Caki2 (cell line): ENCODE measurements at places on chromosomes 3 and 15.

DNA sequence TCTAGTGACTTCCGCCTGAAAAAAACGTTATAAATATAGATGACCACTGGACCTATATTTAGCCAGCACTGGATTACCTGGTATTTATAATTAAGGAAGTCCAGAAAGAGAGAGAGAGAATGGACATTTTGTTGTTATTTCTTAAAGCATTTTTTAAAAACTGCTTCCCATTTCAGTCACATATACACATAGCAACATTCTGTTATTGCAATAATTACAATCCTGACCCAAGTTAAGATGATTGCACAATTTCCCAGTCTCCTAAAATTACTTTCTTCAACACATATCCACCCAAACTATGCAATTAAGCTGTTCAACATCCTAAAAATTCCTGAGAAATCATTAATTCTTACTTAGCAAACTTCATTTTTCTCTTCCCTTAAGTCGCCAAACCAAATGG is 37.7 kb downstream of the PCSK6 start:
- DNase-seq, result no peak

DNA sequence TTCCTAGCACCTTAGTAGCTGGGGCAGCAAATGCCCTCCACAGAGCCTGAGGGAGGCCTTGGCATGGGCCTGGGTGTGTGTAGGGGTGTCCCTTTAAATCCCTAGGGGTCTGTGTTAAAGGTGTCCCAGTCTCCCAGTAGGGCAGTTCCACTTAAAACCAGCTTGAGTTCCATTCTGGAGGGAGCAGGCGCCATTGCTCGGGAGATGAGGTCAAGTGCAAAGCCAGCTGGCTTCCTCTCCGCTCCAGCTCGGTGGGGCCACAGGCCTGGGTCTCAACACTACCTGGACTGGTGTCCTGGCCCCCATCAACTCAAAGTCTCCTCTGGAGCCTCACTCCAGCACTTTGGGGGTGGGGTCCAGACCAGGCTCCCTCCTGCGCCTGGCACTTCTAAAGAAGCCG is 25.2 kb downstream of the FEM1B start:
- no peak for DNase-seq

GRCh38 chr3:16478516-16478915 is 35.0 kb downstream of the RFTN1 start:
- DNase-seq, result peak; percentile 8

DNA sequence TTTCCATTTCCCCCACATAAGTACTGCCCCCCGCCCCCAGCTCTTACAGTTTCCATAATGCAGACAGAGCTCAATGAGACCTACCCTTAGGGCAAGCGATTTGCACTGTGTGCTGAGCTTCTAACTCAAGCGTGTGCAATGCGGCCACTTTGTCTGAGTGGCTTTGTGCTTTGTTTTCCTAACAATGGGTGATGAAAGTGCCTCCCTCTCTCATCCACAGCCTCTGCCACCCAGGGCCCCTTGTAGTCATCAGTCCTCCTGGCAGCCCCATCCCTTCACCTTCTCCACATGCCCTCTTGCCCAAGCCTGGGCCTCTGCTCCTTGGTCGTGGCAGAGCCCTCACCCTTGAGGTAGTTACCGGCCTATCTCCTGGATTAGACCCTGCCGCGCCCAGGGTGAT is 17.2 kb downstream of the DAPK2 start:
- DNase-seq, result no peak

DNA sequence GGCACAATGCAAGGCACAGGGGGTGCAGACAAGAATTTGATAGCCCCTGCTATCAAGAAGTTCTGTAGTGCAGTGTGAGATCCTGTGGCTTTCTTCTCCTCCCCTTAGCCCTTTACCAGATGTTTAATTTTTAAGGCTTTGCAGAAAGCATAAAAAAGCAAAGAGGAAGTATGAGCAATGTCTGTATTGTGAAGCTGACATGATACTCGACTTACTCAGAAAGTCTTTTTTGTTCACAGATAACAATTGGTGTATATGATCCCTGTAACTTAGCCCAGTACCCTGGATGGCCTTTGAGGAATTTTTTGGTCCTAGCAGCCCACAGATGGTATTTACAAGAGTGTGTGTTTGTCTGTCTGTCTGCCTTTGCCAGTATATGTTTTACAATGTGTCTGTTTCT is 58.9 kb downstream of the ATG7 start:
- no peak for DNase-seq

DNA sequence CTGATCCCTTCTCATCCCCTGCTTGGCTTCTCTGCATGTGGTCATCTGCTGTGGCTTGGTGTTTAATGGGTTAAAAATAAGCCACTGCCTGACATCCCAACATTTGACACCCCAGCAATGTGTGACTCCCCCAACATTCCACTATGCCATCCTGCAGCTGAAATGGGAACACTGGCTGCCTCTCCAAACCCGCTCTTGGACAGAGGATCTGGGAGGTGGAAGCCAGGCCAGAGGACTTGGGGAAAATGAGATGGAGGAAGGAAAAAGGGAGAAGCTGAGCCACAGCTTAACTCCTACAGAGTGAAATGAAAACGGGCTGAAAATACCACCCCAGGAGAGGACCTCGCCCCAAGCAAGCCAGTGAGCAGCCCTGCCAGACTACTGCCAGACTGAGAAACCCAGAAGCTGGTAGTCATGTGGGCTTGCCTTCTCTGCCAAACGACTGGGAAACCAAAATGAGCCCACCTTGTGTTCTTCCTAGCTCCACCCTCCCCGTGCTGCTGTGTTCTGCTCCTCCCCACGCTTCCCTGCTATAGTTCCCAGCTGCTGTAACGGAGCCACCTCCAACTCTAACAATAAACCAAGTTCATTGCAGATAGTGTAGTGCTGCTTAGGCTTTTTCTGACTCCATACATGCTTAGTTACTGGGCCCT is 13.7 kb downstream of the MAP1A start:
- no peak for DNase-seq

DNA sequence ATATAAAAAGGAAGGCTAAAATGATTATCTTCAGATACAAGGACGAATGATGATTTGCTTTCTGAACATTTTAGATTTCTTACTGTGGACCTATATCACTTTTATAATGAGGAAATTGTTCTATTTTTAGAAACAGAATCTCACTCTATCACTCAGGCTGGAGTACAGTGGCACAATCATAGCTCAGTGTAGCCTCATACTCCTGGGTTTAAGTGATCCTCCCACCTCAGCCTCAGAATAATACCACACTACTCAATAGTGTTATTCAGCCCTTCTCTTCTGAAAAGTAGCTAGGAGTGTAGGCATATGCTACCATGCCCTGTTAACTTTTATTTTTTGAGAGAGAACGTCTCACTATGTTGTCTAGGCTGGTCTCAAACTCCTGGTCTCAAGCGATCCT is 15.8 kb downstream of the DNAJC13 start:
- no peak for DNase-seq

DNA sequence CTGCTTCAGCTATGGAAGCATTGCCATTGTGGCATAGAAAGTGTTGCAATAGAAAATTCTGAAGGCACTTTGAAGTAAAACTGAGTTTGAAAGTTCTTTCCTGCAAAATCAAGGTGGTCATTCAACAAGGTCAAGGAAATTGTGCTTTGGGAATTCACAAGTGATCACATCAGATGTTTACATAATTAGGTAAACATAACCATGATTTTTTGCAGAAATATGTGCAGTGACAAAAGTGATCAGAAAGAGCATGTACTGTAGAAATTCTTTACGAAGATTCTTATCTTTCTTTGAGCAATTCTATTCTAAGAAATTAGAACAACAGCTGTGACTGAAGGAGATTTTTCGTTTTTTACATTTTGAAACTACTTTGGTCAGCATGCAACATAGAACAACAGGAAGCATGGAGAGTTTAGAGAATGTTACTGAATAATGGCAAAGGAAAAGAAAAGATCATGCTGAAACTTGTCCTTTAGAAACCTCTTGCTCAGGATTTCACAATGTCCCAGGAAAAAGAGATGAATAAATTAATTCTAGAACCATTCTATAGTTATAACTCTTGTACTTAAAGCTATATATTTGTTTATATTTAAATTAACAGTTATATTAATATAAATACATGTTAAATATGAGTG is 643.4 kb upstream of the ARPP21 start:
- DNase-seq, result no peak

- DNase-seq, result no peak
These were observed 13.6 kb upstream of the GP9 start for GRCh38 chr3:129046732-129047552.

DNA sequence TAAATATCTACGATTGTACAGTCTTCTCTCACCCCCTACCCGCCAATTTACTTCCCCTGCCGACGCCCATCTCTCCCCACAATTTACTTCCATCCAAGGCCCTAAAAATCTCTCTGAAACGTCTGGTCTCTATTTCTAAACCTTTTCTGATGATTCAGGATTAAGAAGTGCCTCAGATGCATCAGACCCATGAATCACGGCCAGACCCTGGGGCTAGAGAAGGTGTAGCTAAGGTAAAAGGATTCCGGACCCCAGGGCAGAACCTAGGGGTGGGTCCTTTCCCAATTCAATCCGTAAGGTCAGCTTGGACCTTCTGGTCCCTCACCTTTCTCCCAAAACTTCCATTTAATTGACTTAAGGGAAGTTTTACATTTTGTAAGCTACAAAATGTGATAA is 46.4 kb downstream of the LRIG1 start:
- DNase-seq, result no peak

- DNase-seq, result no peak
These were observed 41.8 kb downstream of the SLMAP start for GRCh38 chr3:57797701-57798487.

DNA sequence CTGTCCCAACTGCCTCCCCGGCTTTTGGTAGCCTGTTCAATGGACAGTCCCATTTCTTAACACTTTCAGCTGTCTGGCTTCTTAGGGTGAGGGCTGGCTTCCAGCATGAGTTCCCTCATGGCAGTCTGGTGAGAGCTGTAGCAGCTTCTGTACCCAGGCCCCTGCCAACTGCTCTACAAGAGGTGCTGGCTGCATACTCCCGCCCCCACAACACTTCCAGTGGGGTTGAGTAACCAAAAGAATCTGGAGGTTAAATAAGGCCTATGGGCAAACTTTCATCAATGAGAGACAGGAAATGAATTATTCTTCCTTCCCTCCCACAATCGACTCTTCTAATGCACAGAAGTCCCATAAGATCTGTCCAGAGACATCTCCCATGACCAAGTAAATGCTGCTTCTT is 145.0 kb downstream of the NEK10 start:
- DNase-seq, result no peak

DNA sequence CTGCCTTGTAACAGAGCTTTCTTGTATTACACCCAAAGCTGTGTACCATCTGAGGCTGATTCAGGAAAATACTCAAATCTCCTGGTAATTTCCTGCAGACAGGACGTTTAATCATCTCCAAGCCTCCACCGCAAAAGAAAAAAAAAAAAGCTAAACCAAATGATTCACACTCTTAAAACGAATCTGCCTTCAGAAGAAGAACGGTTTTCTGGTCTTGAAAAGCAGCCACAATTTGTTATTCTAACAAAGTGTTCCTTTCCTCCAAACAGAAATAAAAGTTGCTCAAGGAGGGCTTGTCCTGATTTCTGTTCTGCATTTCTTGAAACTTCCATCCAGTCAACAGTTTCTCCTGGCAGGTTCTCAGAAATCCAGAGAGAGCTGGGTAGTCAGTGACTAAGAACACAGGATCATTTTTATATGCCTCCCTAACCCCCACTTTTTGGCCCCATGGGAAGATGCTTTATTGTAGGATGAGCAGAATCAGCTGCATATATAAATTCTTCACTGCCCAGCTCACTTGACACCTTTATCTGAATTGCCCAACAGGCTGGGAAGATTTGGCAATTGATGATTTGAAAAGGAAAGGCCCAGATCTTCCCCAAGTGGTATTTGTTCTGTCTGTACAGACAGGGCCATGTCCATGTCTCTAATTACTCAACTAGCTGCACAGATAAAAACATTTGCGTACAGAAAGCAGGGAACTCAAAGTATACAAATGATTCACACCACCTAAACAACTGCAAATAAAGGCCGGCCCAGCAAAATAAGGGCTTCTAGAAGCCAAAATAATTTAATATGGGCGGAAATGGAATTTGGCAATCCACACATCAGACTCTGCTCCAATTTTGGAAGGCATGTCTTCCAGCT is 41.0 kb upstream of the PRICKLE2 start:
- peak; percentile 45 for DNase-seq

DNA sequence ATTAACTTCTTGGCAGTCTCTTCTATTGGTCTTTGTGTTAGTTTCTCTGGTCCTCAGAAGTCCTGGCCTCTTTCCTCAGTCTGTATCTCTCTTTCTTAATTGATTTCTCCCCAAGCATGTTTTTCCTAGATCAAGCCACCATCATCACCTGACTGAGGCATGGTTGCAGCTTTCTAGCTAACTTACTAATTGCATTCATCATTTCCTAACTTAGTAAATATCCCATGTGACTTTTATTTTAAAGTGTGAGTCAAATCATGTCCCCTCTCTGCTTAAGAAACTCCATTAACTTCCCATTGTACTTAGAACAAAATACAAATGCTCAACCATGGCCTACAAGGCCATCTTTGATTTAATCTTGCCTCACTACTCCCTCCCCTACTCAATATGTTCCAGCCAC is 135.4 kb upstream of the FRMD4B start:
- DNase-seq, result no peak

- DNase-seq, result no peak
These were observed 85.1 kb downstream of the FSIP1 start for GRCh38 chr15:39697509-39697908.

DNA sequence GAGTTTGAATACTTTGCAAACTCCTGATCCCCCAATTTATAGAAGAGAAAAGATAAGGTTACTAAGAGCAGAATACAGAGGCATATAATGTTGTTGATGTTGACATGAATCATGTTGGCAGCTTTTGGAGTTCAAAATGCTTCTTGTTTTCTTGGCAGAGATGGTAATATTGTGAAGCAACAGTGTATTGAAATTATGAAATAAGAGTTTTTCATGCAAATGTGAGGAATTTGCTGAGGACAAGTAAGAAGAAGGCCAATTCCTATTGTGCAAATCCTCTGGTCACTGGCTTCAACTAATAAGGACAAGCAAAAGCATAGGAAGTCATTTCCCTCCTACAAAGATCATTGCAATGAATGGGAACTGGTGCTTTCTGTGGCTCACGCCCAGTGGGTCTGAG is 126.9 kb upstream of the CHL1 start:
- DNase-seq, result no peak

GRCh38 chr3:139827833-139828232 is 107.2 kb upstream of the CLSTN2 start:
- no peak for DNase-seq

GRCh38 chr3:152039887-152040286 is 166.4 kb downstream of the SUCNR1 start:
- no peak for DNase-seq

- no peak for DNase-seq
These were observed 364.8 kb upstream of the PROK2 start for GRCh38 chr3:72149645-72150300.

GRCh38 chr15:74365598-74366445 is 1.6 kb downstream of the CYP11A1 start:
- no peak for DNase-seq
